Activated CD8-positive, alpha-beta memory T cell treated with anti-CD3 and anti-CD28 coated beads for 36 hours (primary cell): ENCODE measurements at places on chromosomes 4 and X. TPM values are rescaled to one million over a fixed set of nuclear protein-coding genes. Genes with fewer than 3 reads are reported as not detected.

AADAT gene
- 0.19 TPM for total RNA-seq

MAGEA11 gene
- total RNA-seq: not detected

HMGB3 gene
- 32.0 TPM for total RNA-seq

ERVMER34-1 gene
- total RNA-seq: 0.21 TPM

BMPR1B gene
- total RNA-seq: not detected

GPRASP1 gene
- total RNA-seq: 1.3 TPM

MAGEA4 gene
- total RNA-seq: not detected

BLOC1S4 gene
- total RNA-seq: 21.6 TPM

SCML1 gene
- total RNA-seq: 0.99 TPM

CCKAR gene
- total RNA-seq: not detected

CDKL5 gene
- total RNA-seq: 1.1 TPM

ERAS gene
- 0.29 TPM for total RNA-seq

NWD2 gene
- total RNA-seq: not detected

ASB5 gene
- total RNA-seq: not detected

CLDN34 gene
- total RNA-seq: not detected

TRPC3 gene
- total RNA-seq: 0.42 TPM

TLR10 gene
- total RNA-seq: not detected

PALLD gene
- 0.69 TPM for total RNA-seq

EMCN gene
- not detected for total RNA-seq

ITIH6 gene
- not detected for total RNA-seq

NAT8L gene
- total RNA-seq: 0.65 TPM

CSAG2 gene
- total RNA-seq: not detected

XPNPEP2 gene
- total RNA-seq: 0.23 TPM

MAGEA1 gene
- total RNA-seq: not detected

ABLIM2 gene
- total RNA-seq: 0.63 TPM

HTR2C gene
- not detected for total RNA-seq

BEND2 gene
- not detected for total RNA-seq

GPRASP2 gene
- 0.57 TPM for total RNA-seq

FUNDC1 gene
- total RNA-seq: 11.2 TPM

SEL1L3 gene
- 51.6 TPM for total RNA-seq

OPN1MW2 gene
- total RNA-seq: not detected

PAGE2 gene
- not detected for total RNA-seq

CSAG3 gene
- not detected for total RNA-seq

NPY2R gene
- total RNA-seq: not detected

MRFAP1L1 gene
- 45.9 TPM for total RNA-seq

UGT2B17 gene
- total RNA-seq: not detected

DGKK gene
- not detected for total RNA-seq

ASB11 gene
- not detected for total RNA-seq

TCEAL5 gene
- total RNA-seq: not detected
